ENCODE measurements at places on chromosomes 4 and X.

GRCh38 chrX:3638280-3638873 lies 75.1 kb downstream of the PRKX start:
- peak; percentile 39 for DNase-seq

DNA sequence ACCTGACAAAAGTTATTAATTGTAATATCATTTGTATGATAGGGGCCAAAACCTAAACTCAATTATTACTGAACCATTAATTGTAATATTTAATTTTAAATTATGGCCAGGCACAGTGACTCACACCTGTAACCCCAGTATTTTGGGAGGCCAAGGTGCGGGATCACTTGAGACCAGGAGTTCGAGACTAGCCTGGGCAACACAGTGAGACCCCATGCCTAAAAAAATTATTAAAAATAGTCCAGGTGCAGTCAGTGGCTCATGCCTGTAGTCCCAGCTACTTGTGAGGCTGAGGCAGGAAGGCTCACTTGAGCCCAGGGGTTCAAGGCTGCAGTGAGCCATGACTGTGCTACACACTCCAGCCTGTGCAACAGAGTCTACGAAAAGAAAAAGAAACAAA lies 18.0 kb downstream of the PPAT start:
- DNase-seq = no peak

- no peak for DNase-seq
These were observed 19.3 kb downstream of the DCTD start for GRCh38 chr4:182897601-182898478.

DNA sequence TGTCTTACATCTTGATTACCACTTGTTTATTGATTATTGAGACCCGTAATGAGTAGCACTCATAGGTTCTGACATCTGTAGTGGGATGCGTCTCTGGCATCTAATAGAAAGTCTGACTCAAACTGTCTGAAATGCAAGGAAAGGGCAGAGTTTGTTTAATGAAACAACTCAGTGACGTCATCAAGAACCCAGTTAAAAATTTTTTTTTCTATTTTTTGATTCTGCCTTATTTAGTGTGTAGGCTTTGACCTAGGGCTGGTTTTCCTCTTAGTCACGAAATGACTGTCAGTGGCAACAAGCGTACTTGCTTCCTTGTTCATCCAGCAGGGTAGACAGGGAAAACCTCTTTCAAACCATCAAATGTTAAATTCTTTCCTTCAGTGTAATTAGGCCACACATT lies 3.1 kb upstream of the CDKL5 start:
- DNase-seq = peak; percentile 93

GRCh38 chrX:149825424-149825823 lies 43.7 kb downstream of the MAGEA9 start:
- DNase-seq = peak; percentile 3

GRCh38 chrX:153819384-153820040 lies 10.8 kb downstream of the PDZD4 start:
- no peak for DNase-seq

DNA sequence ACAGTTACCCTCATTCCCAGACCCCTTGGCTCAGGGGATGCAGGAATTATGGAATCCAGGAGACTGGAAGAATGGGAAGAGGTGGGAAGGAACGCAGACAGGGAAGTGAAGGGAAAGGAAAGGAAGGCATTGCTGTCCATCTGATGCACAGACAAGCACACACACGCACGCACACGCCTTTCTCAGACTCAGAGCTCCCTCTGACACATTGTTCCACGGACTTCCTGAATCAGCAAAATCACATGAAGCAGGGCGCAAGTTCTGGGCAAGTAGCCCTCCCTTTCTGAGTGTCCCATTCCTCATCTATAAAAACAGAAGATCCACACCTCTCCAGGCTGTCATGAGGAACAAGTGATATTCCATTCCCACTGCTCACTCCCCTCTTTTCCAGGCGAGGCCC lies 13.2 kb downstream of the IQSEC2 start:
- no peak for DNase-seq

DNA sequence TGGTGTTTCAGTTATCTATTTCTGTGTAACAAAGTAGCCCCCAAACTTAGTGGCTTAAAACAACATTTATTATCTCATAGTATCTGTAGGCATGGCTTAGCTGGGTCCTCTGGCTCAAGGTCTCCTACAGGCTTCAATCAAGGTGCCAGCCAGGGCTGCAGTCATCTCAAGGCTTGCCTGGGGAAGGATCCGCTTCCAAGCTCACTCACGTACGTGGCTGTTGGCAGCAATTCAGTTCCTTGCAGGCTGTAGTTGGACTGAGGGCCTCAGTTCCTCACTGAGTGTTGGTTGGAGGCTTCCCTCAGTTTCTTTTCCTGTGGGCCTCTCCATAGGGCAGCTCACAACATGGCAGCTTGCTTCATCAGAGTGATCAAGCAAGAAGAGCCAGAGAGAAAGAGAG lies 9.3 kb downstream of the FAM120C start:
- no peak for DNase-seq

- no peak for DNase-seq
These were observed 10.2 kb downstream of the NAT8L start for GRCh38 chr4:2069161-2069971.

DNA sequence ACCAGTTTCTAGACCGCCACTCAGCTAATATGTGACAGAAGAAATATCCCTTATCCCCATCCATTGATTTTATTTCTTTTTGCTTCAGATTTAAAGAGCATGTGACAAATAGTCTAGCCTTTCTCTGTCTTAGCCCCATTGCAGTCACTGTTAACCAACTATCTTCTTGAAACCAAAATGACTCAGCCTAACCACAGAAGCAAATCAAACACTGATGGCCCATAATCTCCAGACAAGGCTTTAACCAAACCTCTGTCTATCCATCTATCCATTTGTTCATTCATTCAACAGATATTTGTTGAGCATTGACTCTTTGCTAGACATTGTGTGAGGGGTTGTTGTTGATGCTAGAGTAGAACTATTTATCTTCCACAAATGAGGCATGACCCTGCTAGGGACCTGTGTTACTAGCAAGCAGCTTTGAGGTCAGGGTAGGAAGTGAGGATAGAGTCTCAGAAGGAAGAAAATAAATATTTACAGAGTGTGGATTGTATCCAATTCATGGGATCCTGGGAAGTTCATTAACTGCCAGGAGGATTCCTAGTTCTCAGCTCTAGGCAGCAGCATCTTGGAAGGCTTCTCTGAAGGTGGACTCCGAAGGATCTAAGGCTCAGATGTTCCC lies 22.5 kb downstream of the HNRNPH2 start:
- peak; percentile 61 for DNase-seq

DNA sequence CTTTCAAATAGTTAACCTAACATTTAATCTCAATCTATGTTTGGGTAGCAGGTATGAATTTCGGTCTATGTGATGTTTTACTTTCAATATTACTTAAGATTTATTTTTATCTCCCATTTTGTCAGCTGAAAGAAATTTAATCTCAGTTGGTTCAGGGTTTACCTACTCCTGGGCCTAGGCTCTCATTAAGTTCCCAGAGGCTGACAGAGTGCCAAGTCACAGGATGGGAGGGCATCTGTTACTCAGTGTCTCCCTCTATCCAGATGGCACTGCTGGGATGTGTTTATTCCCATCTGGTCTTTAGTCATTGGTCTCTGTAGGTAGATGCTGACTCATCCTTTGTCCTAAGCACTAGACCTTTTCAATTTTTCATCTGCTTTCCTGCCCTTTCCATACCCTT lies 129.4 kb upstream of the ARSJ start:
- DNase-seq = peak; percentile 28

DNA sequence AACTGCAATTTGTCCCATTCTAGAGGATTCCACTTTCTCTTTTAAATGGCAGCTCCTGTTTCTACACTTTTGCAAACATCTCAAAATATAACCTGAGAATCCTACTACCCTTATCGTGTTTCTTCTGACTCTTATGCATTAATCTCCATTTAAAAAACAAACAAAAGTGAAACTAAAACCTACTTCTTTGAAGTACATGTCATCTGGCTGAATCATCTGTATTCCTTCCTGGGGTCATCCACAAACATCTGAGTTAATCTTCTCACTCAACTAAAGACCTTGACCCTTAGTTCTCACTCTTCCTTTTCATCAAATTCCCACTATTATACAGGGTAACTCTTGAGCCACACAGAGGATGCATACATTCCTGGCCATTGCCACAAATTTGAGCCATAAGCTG lies 584.8 kb downstream of the PPARGC1A start:
- peak; percentile 1 for DNase-seq

GRCh38 chr4:120261117-120261516 lies 194.5 kb upstream of the MAD2L1 start:
- no peak for DNase-seq

DNA sequence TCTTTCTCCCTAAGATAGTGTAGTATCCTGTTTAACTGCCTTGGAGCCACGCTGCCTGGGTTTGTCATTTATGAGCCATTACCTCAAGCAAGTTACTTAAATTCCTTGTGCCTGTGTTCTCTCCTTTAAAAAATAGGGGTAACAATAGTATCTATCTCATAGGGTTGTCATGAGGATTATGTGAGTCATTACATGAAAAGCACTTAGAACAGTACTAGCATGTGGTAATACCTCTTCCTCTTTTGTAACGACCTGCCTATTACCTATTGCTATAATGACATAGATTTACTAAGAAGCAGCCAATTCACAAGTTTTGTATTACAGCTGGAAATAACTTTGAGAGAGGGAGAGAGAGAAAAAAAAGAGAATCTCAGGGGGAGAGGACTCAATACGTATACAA lies 834.7 kb downstream of the RAPGEF2 start:
- no peak for DNase-seq

DNA sequence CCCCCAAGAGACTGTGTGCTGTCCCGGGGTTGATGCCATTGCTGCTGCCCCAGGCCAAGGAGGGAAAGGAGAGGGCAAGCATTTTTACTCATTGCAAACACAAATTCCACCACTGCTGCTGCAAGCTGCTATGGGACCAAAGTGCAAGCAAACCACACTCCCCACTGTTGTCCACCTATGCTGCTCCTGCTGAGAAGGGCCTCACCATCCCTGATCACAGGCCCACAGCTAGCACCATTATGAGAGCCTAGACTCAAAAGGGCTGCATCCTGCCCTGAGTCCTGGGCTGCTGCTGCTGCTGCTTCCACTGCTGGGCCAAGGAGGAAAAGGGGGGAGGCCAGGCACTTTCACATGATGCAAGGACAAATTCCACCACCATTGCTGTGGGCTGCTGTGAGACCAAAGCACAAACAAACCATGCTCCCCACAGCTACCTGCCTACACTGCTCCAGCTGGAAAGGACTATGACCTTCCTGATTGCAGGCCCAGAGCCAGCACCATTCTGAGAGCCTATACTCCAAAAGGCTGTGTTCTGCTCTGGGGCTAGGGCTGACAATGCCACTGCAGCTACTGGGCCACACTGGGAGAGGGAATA lies 218.2 kb upstream of the ZCCHC13 start:
- DNase-seq = no peak

DNA sequence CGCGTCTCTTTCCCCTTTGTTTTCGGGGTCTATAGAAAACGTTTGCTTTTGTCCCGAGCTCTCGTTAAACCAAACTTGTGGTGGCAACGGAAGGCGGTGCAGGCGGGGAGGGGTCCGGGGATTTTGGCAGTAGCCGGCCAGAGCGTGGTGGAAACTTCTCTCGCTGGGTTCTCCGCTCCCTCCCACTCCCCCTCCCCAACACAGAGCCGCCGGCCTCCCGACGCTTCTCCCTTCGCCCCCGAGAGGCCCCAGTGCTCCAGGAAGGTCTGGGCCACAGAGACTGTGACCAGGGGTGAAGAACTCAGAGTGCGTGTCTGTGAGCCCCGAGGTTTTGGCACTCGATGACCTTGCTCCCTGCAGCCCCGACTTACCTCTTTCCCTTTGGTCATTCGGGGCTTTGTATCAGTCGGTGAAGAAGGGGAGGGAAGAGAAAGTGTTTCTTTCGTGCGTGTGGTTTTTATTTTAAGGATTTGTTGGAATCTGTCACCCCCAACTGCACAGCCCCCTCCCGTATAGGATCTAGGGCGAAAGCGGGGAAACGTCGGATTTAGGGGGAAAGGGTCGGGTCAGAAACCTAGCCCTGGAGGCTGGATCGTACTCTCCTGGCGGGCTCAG lies 9.0 kb upstream of the BCOR start:
- DNase-seq = no peak

DNA sequence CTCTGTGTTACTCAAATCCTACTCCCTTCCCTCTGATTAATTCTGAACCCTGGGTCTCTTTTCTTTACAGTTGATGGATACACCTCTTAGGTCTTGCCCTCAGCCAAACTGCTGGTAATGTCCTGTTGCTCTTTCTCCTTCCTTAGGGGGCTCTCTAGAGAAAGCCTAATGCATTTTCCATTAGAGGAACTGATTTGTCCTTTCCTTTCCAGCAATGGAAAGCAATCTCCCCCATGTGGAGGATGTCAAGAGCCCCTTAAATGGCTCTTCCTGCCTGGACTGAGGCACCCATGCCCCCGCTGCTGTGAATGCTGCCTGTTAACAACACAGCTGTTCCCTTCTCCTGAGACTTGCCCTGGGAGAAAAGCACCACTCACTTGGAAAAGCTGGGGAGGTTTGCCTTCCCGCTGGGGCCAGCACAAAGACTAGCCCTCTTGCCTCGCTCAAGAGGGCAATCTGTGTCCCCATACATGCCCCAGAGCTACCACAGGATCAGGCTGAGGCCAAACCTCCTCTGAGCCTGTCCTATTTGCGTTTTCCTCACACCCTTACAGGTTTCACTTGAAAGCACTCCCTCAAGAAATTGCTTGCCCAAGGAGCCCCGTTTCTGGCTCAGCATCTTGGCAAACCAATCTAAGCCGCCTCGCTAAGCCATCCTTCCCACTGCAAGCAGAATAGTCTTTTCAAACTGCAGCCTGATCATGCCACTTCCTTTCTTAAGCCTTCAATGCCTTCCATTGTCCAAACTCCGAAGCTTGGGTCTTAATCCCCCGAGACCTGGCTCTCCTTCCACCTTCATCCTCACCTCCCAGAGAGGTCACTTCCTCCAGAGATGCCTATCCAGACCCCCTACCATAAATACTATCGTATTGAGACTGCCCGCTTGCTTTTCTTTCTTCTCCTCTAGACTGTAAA lies 23.2 kb upstream of the SMIM20 start:
- DNase-seq = no peak

- peak; percentile 28 for DNase-seq
These were observed 505.0 kb upstream of the PITX2 start for GRCh38 chr4:111127841-111128240.

GRCh38 chr4:108988464-108989195 lies 225.8 kb upstream of the ETNPPL start:
- peak; percentile 70 for DNase-seq

- no peak for DNase-seq
These were observed 110.4 kb upstream of the BEND4 start for GRCh38 chr4:42262701-42263490.
